ENCODE measurements at places on chromosomes 7 and 10. TPM values are rescaled to one million over a fixed set of nuclear protein-coding genes. Genes with fewer than 3 reads are reported as not detected.

- no peak for DNase-seq
Measured at GRCh38 chr10:29030900-29031299, 258.0 kb upstream of the LYZL1 start.

GRCh38 chr7:21092766-21093702 lies 306.3 kb upstream of the SP8 start:
- no peak for DNase-seq

DNA sequence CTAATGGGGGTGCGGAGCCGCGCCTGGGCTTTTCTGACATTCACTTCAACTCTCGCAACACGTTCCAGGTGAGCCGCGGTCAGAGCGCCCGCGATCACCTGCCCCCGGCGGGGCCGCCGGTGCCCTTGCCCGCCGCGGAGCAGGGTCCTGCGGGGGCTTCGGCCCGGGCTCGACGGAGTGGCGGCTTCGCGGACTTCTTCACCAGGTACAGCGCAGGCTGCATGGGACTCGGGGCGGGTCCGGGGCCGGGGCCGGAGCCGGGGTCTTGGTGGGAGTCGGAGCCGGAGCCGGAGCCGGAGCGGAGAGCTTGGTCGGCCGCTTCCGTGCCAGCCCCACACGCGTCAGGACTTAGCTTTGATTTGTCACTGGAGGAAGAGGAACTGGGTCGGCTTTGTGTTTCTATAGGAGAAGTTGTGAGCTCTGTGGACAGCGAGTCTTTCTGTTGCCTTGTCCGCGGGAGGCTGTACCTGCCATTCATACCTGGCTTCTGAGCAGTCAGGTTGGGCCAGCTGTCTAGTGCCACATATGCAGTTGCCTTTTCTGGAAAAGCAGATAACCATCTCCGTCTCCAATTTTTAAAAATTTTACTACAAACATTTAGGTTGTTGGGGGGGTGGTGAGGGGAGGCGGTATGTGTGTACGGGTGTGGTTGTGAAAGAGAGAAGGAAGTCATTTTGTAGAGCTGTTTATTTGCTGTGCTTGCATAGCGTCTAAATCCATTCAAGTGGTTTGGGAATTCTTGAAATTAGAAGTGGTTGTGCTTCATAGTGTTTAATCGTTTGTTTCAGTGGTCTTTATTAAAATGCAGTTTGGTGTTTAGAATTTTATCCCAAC lies 1.3 kb downstream of the TBC1D12 start:
- DNase-seq, result peak; percentile 37

DNA sequence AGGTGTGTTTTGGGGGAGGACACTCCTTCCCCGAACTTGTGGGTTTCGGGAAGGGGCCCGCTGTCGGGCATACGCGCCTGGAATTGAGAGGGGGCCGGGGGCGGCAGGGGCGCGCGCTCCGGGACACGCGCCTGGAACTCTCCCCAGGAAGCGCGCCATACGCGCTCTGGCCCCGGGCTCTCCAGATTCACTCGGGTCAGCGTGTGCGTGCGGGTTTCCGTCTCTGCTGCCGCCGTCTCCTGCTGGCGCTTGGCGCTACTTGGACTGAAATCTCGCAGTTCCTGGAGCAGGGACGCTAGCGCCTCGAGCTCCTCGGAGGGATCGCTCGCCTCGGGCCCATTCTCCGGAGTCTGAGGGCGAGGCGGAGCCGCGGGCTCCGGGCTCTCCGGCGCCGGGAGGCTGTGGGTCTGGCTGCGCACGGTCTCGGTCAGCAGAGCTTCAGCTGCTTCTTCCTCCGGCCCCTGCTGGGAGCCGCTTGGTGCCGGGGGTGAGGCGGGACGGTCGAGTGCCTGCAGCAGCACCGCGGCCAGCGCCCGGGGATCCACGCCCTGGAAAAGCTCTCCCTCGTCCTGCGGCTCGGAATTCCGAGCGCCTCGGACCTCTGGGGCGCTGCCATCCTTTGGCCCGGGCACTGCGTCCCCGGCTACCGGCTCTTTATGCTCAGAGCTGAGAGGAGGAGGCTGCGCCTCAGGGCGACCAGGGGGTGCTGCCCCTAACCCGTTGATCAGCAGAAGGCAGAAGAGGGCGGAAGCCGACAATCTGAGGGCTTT lies 1.1 kb downstream of the VGF start:
- DNase-seq, result peak; percentile 53

- DNase-seq, result no peak
Measured at GRCh38 chr7:101486433-101487104, 123.9 kb downstream of the COL26A1 start.

DNA sequence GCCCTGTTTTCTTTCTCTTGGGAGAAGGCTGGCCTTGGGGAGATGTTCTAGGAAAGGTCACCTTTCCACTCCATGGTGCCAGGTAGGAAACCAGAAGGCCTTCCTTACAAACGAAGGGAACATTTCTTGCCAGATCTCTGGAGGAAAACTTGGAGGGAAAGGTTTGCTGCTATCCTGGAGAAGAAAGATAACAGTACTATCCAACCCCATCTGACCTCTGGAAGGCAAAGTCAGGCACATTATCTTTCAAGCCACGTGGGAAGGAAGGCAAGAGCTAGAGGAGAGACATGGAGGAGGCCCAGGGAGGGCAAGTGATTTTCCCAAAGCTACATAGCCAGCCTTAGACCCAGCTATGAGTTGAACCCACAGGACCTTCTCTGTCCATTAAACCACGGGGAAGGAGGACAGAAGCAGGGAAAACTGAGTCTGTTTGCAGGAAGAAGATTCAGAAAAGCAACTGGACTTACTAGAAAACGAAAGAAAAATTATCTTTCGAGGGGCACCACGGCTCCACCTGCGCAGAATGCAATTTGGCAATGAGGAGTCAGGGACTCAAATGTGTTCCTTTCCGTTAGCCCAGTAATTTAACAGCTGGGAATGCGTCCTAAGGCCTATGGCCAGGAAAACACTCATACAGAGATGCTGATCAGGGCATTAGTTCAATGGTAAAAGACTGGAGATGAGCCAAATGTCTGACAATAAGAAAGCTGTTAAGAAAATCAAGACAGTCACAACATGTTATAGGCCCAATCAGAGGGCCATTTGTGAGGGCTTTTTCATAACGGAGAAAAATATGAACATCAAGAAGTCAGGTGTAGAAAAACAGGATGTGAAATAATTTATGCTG lies 32.0 kb upstream of the PSAP start:
- DNase-seq, result no peak

DNA sequence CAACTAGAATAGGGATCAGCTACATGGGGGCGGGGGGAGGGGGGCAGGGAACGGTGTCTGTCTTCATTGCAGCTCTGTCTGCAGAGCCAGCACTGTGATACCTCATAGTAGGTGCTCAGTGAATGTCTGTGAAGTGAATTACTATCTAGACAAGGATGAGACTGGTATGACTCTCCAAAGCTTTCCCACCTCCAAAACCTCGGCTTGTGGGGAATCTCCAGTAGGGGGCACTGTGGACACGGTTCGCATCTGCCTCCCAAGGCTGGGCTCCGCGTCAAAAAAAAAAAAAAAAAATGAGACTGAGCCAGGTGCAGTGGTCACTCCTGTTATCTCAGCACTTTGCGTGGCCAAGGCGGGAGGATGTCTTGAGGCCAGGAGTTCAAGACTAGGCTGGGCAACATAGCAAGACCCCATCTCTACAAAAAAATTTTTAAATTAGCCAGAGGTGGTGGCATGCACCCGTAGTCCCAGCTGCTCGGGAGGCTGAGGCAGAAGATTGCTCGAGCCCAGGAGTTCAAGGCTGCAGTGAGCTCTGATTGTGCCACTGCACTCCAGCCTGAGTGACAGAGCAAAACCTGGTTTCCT lies 9.6 kb downstream of the TRIM56 start:
- DNase-seq, result peak; percentile 26

GRCh38 chr7:139830292-139830691 lies 1.2 kb downstream of the TBXAS1 start:
- no peak for DNase-seq

DNA sequence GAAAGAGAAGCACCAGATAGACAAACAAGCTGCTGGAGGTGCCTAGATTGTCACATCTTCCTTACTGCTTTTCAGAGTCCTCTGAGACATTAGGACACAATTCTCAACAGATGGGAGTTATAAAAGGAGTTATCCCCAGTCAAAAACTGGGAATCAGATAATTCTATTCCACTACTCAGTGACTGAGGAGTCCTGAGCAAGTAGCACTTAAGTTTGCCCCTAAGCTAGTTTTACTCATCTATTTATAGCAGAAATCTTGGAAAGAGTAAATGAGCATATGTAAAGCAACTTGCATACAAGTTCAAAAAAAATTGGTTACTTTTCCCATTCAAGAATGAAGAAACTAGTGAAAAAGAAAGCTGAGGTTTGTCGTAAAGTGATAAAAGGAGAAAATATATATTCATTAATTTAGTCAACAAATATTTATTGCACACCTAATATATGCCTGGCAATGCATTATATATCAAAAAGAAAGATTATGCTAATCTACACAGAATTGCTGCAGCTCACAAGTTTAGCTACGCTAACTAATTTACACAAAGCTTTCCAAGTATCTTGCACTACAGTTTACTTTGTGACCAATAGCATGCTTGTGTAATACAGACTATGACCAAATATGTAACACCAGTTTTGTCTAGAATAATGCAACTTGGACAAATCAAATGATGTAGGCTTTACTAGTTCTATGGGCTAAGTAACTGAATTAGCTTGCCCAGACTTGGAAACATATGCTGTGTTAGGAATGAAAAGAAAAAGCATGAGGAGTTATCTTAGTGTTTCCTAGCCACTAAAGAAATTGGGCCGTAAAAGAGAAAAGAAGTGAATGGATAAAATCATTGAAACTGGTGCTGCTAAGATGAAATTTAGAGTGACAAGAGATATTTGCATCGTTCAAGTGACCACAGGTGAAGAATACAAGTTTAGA lies 106.3 kb downstream of the GRM3 start:
- DNase-seq, result no peak

- DNase-seq, result no peak
Measured at GRCh38 chr10:71032887-71033286, 144.5 kb upstream of the PCBD1 start.

GRCh38 chr7:92732316-92733036 lies 103.9 kb downstream of the CDK6 start:
- DNase-seq, result no peak

DNA sequence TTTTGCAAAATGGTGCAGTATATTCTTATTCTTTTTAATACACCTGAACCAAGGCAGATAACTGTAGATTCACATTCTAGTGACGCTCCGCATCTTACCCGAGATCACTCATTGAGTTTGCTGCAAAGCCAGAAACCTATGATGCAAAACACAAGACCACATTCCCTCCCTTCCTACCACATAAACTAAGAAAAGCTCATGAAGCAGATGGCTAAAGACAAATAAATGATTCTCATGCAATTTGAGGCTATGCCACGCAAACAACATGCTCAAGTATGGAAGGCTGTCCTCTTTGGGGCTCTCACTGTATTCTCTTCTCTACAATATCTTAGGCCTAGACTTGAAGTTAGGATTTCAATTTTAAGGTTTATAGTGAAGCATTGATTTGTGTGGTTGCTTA lies 95.0 kb upstream of the BMPER start:
- DNase-seq, result no peak

GRCh38 chr7:138663725-138664710 lies 37.1 kb downstream of the SVOPL start:
- no peak for DNase-seq

DNA sequence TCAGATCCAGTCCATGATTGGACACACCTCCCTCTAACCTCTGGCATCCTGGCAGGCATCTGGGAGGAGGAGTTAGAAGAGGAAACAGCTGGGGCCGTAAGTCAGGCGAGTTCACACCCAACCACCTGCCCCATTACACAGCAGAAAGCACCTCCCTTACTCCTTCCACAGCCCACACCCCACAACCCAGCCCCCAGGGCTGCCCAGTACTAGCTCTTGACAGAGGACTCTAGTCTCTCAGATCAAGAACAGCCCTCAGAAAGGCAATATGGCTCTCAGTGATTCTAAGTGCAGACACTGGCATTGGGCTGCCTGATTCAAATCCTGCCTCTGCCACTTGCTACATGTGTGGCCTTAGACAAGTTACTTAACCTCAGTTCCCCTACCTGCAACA lies 34.1 kb downstream of the KCNMA1 start:
- no peak for DNase-seq

GRCh38 chr7:151748733-151749132 lies 128.2 kb downstream of the PRKAG2 start:
- DNase-seq, result no peak

DNA sequence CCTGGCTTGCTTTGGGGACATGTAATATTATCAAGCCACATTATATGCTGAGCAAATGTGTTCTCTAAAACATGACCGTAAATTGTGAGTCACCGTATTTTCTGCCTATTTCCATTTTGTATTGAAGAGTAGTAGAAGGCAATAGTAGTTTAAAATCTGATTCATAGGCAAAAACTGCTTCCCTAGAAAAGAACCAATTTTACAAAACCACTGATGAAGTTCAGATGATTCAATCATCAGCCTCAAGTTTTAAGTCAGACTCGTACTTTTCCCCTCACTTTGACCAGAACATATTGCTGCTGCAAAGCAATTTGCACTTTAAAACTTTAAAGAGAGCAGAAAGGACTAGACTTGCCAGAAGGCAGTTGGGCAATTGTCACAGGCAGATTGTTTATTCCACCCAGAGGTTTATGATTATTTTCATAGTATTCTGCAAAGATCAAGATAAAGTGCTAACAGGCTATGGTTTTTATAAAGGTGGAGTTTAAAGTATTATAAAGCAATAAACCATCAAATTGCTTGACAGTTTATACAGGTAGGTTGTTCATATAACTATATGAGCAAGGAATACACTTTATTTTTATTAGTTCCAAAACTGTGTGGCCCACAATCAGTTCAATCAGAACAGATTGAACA lies 168.2 kb downstream of the ETV1 start:
- DNase-seq, result no peak

- no peak for DNase-seq
Measured at GRCh38 chr7:66250711-66251110, 45.6 kb downstream of the TPST1 start.

DNA sequence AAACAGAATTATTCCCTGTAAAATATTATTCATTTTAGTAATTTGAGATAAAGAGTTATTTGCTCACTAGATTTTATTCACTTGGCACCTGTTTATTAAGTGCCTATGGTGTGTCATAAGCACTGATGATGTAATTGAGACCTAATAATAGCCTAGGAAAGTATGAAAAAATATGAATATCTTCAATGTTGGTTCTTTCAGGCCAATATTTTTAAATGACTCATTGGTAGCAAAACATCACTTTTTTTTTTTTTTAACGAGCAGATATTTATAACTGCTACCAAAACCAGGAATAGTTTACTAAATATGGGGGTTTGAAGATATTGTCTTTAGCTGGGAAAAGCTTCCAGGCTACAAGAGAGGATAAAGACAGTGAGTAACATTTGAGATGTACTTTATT lies 228.0 kb downstream of the PRKG1 start:
- no peak for DNase-seq

- no peak for DNase-seq
Measured at GRCh38 chr10:58963101-58963534, 213.3 kb upstream of the PHYHIPL start.

- no peak for DNase-seq
Measured at GRCh38 chr10:61684894-61685507, 22.3 kb downstream of the CABCOCO1 start.

GRCh38 chr10:50508315-50509051 lies 115.3 kb downstream of the SGMS1 start:
- no peak for DNase-seq

- no peak for DNase-seq
Measured at GRCh38 chr10:107166403-107166802, 1.9 kb upstream of the SORCS1 start.

Gene POR
- total RNA-seq, result 91.5 TPM

Gene TAS2R41
- total RNA-seq, result not detected

Gene AZGP1
- total RNA-seq, result not detected

Gene AKR1B1
- 96.0 TPM for total RNA-seq

Gene STAM
- 27.8 TPM for total RNA-seq

Gene CTNNA3
- total RNA-seq, result 1.7 TPM

Gene TSPAN15
- 14.7 TPM for total RNA-seq

Gene FAM25G
- total RNA-seq, result not detected

Gene MICALL2
- total RNA-seq, result 12.7 TPM

Gene VPS37D
- total RNA-seq, result 15.6 TPM

Gene SLIT1
- 25.5 TPM for total RNA-seq
